Activated CD8-positive, alpha-beta T cell treated with anti-CD3 and anti-CD28 coated beads for 36 hours (primary cell): ENCODE measurements at places on chromosomes 13 and 19. TPM values are rescaled to one million over a fixed set of nuclear protein-coding genes. Genes with fewer than 3 reads are reported as not detected.

Gene ZNF112
- not detected for total RNA-seq

GRCh38 chr13:49877629-49878218 lies 58.4 kb downstream of the SPRYD7 start:
- no peaks in the 10 kb centered on the region for H3K4me1 ChIP-seq
- H3K36me3 ChIP-seq, result peaks cover 12% of the 10 kb centered on the region
- no peak overlapping the region for H3K4me3 ChIP-seq
- H3K27ac ChIP-seq, result no peak overlapping the region
- H3K27me3 ChIP-seq, result peaks cover 19% of the 10 kb centered on the region

DNA sequence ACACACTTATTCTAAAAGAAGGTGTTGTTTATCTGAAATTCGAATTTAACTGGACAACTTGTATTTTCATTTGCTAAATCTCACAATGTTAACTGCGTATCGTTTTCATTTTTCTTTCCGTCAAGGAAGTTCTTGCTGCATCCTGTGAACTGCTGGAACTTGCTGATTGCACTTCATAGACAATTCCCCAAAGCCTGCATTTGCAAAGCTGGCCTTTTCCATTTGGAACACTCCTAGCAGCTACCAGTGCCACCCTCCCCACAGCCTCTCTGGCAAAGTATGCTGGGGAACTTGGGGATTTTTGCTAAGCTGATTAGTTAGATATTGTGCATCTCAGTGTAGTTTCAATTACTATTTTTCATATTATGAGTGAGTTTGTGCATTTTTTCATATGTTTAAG lies 20.4 kb upstream of the ARGLU1 start:
- DNase-seq, result no peak
- no peaks in the 10 kb centered on the region for H3K4me1 ChIP-seq
- H3K27me3 ChIP-seq, result peaks cover 15% of the 10 kb centered on the region
- no peak overlapping the region for H3K27ac ChIP-seq
- no peak overlapping the region for H3K4me3 ChIP-seq
- peaks cover 1% of the 10 kb centered on the region for H3K36me3 ChIP-seq

DNA sequence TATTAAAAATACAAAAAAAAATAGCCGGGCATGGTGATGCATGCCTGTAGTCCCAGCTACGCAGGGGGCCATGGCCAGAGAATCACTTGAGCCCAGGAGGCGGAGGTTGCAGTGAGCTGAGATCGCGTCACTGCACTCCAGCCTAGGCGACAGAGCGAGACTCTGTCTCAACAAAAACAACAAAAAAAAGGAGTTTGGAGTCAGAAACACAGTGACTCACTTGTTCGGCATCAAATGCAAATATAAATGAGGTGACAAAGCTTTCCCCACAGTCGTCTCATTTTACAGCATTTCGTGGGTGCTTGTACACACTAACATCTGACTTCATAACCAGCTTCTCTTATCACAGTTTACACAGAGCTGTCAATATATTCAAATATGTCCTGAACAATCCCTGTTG lies 11.0 kb downstream of the ZNF665 start:
- peaks cover 64% of the 10 kb centered on the region for H3K36me3 ChIP-seq
- no peaks in the 10 kb centered on the region for H3K27me3 ChIP-seq
- H3K4me1 ChIP-seq, result no peaks in the 10 kb centered on the region
- DNase-seq, result no peak

- peaks cover 6% of the 10 kb centered on the region for H3K36me3 ChIP-seq
- H3K4me3 ChIP-seq, result no peak overlapping the region
- no peak for DNase-seq
- H3K4me1 ChIP-seq, result peaks cover 43% of the 10 kb centered on the region
Measured at GRCh38 chr19:41525989-41526388, 50.0 kb upstream of the CEACAM21 start.

DNA sequence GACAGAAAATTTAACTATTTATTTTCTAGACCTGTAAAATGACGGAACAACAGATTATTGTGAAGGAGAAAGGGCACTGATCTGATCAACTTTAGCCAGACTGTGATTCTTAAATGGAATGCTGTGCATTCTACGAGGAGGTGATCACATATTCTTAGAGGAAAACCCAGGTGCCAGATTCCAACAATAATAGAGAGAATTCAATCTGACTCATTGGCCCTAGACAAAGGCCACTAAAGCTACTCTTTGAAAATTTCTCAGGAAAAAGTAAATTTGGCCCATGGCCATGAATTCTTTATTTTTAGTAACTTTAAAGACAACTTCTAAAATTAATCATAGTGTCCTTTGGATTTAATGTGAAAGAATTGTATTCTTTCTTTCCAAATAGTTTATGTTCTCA lies 58.6 kb upstream of the POSTN start:
- H3K36me3 ChIP-seq, result no peaks in the 10 kb centered on the region
- no peak overlapping the region for H3K4me3 ChIP-seq
- no peak overlapping the region for H3K27ac ChIP-seq
- DNase-seq, result no peak

GRCh38 chr19:34172661-34173192 lies 423 bp downstream of the LSM14A start:
- no peaks in the 10 kb centered on the region for H3K27me3 ChIP-seq
- peak overlapping the region; percentile 100 for H3K27ac ChIP-seq
- peak; percentile 30 for DNase-seq
- H3K36me3 ChIP-seq, result peaks cover 24% of the 10 kb centered on the region

Gene SCN1B
- total RNA-seq, result 0.63 TPM

GRCh38 chr19:56356944-56357343 lies 36.4 kb downstream of the ZNF582 start:
- DNase-seq, result no peak
- H3K4me1 ChIP-seq, result no peaks in the 10 kb centered on the region
- peaks cover 21% of the 10 kb centered on the region for H3K36me3 ChIP-seq

DNA sequence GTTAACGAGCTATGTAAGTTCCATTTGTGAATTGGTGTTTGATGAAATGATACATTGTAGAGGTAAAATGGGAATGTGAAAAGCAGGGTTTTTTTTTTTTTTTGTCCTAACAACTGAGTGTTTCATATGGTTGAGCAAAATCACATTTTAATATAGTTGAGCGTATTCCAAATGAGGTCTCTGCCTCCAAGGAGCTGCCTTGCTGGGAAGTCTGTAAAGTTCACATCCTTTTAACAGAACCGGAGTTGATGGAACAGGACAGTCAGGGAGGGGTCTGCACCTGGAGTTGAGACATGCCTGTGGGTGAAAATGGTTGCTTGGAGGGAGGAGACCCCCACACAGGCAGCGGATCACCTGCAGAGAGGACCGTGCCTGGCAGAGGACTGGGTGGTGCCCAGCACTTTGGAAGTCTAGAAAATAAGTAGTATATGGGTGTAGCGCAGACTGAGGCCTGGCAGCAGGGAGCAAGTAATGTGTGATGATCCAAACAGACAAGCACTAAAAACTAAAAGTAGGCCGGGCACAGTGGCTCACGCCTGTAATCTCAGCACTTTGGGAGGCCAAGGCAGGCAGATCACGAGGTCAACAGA lies 75.2 kb upstream of the UBAC2 start:
- no peak for DNase-seq
- peaks cover 36% of the 10 kb centered on the region for H3K4me1 ChIP-seq
- H3K4me3 ChIP-seq, result peak overlapping the region; percentile 58
- peak overlapping the region; percentile 78 for H3K27ac ChIP-seq
- H3K36me3 ChIP-seq, result peaks cover 3% of the 10 kb centered on the region

GRCh38 chr13:94382960-94383359 lies 96.5 kb downstream of the DCT start:
- H3K36me3 ChIP-seq, result no peaks in the 10 kb centered on the region
- DNase-seq, result no peak
- peaks cover 6% of the 10 kb centered on the region for H3K4me1 ChIP-seq
- H3K4me3 ChIP-seq, result no peak overlapping the region

DNA sequence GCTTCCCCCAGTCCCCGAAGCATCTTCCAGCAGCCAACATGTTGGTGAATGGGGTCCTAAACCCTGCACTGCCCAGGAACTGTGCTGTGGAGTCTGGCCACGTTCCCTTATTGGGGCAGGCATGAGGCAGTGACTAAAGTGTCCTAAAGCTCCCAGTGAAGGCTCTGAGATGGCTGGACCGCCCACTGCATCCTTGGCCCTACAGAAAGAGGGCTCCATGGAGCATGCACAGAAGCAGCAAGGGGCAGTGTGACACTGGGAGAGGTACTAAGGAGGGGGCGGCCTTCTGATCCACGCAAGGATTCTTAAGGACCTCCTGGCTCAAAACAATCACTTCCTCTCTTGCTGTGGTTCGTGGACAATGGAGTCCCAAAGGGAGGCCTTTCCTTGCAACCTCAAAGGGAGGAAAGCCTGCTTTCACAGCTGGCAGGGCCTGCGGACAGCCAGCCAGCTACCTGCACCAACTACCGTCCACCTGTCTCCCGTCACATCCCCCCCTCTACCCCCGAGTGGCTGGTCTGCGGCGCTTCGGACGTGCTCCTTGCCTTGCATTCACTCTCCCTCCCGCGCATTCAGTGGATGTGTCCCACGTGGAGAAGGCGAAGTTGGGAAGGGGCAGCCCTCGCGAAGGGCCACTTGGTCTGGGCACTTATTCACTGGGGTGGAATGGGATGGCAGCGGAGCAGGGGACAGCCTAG lies 63.9 kb upstream of the STARD13 start:
- H3K27ac ChIP-seq, result no peak overlapping the region
- no peak overlapping the region for H3K4me3 ChIP-seq
- peaks cover 2% of the 10 kb centered on the region for H3K4me1 ChIP-seq
- no peaks in the 10 kb centered on the region for H3K36me3 ChIP-seq
- peaks cover 49% of the 10 kb centered on the region for H3K27me3 ChIP-seq

Gene LRRC25
- total RNA-seq, result not detected

Gene TEX26
- not detected for total RNA-seq

Gene PSENEN
- 41.3 TPM for total RNA-seq

Gene MAG
- 0.31 TPM for total RNA-seq

DNA sequence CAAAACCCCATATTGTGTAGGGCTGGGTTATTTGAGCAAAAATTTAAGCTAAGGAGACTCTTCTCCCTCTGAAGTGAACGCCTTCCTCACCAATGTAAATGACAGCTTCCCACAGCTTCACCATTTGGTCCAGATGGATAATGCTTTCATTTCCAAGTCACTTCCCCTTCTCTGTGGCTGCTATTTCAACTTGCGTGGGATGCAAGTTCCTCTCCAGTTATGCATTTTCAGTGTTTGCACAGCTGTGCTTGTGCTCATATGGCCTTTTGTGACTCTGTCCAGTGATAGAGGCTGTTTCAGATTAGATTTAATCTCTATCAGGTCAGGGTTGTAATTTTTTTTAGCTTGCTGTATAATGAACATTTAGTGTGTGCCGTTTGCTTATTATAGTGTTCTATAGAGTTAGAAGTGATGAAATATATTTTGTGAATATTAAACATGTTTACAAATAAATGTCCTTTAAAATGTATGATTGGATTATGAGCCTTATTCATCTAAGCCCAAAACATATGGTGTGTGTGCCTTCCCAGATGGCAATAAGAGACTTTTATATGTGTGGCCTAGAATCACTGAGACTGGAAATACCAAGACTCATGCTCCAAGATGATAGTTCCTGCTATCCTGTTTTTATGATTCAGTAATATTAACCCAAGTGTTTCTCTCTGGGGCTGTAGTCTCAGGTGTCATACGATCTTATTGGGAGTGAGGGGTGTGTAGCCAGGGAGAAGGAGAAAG lies 86.6 kb downstream of the TNFRSF19 start:
- H3K36me3 ChIP-seq, result no peaks in the 10 kb centered on the region
- no peak overlapping the region for H3K4me3 ChIP-seq
- H3K27me3 ChIP-seq, result peaks cover 8% of the 10 kb centered on the region
- peaks cover 4% of the 10 kb centered on the region for H3K4me1 ChIP-seq

DNA sequence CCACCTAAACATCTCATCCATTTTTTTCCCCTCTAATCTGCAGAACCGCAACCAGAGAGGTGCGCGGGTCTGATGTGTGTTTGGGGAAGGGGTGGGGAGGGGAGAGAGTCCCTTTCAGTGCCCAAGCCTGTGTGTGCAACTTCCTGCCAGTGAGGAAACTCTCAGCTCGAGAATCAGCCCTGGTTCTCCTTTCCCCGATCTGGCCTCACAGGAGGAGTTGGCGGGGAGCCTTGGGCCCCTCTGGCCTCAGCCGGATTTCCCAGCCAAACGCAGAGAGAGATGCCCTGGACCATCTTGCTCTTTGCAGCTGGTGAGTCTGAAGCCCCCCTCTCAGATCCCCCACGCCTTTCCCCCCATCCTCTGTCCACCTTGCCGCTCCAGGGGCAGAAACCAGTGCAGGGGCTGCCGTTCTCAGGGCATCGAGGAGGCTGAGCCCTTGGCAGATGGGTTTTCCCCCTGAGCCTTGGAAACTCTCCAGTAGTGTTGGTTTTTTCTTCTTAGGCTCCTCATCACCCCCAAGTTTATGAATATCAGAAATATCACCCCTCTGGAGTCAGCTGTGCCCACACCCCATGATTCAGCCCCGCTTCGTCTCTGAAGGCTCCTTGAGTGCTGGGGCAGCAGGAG lies at the start of gene C19orf38:
C19orf38 (plus strand) TSS at position 186 of the 627 bp plus-strand sequence; CDS start at position 280, 94 bp downstream.
- H3K36me3 ChIP-seq, result peaks cover 3% of the 10 kb centered on the region
- H3K4me1 ChIP-seq, result peaks cover 8% of the 10 kb centered on the region
- peak within 1 kb of the TSS; percentile 60 for H3K4me3 ChIP-seq
- DNase-seq, result peak; percentile 26
- no peaks in the 10 kb centered on the region for H3K27me3 ChIP-seq
- H3K27ac ChIP-seq, result peak within 1 kb of the TSS; percentile 75

Gene ANGPTL8
- total RNA-seq, result not detected

Gene SIGLEC12
- total RNA-seq, result 0.34 TPM

GRCh38 chr13:73608711-73609485 lies 525.3 kb downstream of the KLF12 start:
- no peaks in the 10 kb centered on the region for H3K27me3 ChIP-seq
- no peak overlapping the region for H3K27ac ChIP-seq
- no peak overlapping the region for H3K4me3 ChIP-seq
- no peaks in the 10 kb centered on the region for H3K36me3 ChIP-seq

Gene CDX2
- not detected for total RNA-seq

DNA sequence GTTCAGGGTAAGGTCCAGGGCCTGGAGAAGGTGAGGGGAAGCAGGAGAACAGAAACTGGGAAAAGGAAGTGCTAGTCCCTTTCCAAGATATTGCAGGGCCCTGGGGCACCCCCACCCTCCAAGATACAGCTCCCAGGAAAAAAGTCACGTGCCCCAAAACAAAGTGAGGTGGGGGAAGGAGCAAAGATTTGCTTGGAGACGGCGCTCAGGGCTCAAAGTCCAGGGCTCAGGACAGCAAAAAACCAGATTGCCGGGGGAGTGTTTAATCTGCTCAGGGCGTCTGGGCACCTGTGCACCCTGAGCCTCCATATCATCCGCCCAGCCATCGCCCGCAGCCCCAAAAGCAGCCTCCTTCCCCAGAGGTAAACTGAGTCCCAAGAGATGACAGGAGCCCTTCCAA lies 6.3 kb downstream of the SMIM24 start:
- no peak for DNase-seq
- H3K27me3 ChIP-seq, result no peaks in the 10 kb centered on the region
- peaks cover 13% of the 10 kb centered on the region for H3K4me1 ChIP-seq
- H3K36me3 ChIP-seq, result no peaks in the 10 kb centered on the region
- H3K27ac ChIP-seq, result no peak overlapping the region

Gene ZFP82
- total RNA-seq, result 7.0 TPM

GRCh38 chr13:26629260-26629825 lies 71.9 kb downstream of the WASF3 start:
- H3K4me3 ChIP-seq, result no peak overlapping the region
- no peaks in the 10 kb centered on the region for H3K4me1 ChIP-seq
- no peaks in the 10 kb centered on the region for H3K36me3 ChIP-seq

- H3K4me1 ChIP-seq, result no peaks in the 10 kb centered on the region
- DNase-seq, result no peak
- H3K36me3 ChIP-seq, result no peaks in the 10 kb centered on the region
- H3K27me3 ChIP-seq, result peaks cover 15% of the 10 kb centered on the region
- H3K27ac ChIP-seq, result no peak overlapping the region
- H3K4me3 ChIP-seq, result no peak overlapping the region
Measured at GRCh38 chr13:45594764-45595163, 20.8 kb downstream of the ERICH6B start.

Gene TPT1
- 3,563 TPM for total RNA-seq
